ENCODE measurements at places on chromosomes 1 and 21. TPM values are rescaled to one million over a fixed set of nuclear protein-coding genes. Genes with fewer than 3 reads are reported as not detected.

OR2W3 gene
- total RNA-seq = not detected

FAM131C gene
- total RNA-seq = 3.4 TPM

MAEL gene
- not detected for total RNA-seq

OLIG2 gene
- total RNA-seq = not detected
